ENCODE measurements at places on chromosomes 7 and 10.

DNA sequence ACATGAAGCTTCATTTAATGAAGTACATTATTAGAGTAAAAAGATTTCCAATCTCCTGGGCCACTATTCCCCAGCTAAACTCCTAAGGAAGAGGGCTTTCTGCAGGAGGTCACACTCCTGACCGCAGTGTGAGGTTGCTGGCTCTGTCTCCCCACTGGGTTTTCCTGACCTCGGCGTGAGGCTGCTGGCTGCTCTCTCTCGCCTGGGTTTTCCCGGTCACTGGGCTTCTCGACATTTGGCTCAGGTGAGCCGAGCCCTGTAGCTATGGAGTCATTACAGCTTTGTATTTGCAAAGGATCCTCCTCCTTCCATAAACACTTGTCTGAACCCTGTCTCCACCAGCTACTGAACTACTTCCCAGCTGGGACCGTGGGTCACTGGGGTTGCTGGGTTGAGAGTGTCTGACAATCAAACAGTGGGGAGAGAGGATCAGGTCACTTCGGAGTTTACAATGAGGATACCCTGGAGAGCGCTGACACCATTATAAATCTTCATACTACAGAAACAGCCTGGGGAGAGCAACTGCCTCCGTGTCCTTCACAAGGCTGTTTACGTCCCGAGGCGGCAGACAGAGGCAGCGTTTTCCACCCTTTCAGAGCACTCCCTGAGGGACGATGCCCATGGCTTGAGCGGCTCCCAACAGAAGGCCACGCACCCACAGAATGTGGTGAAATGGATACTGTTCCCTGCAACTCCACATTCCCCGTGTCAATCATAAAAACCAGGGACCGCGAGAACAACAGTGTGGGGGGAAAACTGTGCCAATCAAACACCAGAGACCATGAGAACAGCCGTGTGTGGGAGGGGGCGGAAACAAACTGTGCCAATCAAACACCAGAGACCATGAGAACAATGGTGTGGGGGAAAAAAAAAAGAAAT lies 226.2 kb downstream of the ZMYND11 start:
- no peak for DNase-seq

DNA sequence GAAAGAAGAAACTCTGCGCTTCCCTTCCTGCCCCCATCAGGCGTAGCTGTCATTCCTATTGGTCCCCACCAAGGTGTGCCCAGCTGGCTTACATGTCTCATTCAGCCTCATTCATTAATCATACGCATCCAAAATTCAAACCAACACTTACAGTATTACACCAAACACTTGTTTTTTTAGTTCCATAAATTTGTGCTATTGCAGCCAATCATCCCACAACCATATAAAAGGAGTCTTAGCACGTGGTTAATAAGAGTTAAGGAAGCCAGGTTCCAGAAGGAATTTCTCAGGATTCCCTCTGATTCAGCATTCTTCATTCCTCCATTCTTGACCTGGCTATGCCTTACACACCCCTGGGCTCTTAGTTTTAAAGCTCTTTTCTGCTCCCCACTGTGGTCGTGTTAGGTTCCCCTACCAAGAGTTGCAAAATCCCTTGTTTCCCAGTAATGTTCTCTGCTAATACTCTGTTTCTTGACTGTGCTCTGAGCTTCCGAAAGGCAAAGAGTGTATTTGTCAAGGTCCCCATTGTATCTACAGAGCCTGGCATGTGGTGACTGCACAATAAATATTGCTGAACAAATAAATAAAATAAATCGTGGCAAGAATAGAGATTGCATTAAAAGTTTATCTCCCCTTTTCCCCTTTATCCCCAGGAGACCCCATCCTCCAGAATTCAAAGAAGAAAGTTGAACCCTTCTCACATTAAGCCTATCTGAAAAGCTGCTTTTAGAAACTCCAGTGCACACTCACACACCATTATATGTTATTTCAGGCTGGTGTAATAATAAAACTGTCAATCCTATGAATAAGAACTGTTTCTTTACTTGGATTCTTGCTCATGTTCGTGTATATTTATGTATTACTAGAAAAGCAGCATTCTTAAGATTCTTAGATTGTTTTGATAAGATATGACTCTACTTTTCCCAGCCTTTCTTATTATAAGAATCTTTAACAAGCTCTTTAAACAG lies 514.4 kb downstream of the INHBA start:
- DNase-seq: no peak

DNA sequence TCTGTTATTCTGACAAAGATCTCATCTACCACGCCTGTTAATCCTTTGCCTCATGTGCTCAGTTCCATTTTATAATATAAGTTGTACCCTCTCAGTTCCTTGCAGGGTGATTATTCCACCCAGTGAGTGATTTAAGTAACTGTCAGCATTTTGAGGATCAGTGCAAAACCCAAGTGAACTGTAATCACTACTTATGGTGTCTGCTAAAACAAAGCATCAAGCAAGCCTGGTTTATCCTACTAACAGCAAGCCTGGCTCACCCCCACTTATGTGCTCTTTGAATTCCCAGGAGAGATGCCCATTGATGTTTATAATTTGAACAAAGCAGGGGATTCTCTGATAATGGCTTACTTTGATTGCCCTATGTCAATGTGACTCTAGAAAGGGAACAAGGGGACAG lies 186.8 kb upstream of the LRGUK start:
- no peak for DNase-seq

- no peak for DNase-seq
These were observed 38.8 kb downstream of the FAM53B start for GRCh38 chr10:124705381-124705740.

GRCh38 chr10:2244471-2244870 lies 507.1 kb upstream of the ADARB2 start:
- DNase-seq: no peak

DNA sequence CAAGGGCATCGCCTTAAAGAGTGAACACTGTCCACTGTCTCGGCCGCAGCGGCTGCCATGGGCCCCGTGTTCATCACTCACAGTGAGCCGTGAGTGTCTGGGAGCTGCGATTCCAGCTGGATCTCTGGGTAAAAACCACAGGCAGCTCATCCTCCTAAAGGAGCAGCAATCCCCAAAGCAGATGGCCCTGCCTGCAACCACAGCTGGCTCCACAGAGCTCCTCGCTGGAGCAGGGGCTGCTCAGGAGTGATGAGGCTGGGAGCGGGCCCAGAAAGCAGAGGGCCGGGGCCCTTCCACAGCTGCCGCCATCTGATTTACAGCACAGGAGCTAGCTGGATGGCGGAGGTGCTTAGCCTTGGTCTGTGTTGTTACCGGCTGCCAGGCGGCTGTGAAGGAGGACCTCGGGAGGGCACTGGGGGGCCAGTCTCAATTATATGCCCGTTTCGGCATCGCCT lies 6.6 kb upstream of the TMEM184A start:
- no peak for DNase-seq

GRCh38 chr7:47181746-47182361 lies 400.1 kb downstream of the TNS3 start:
- peak; percentile 29 for DNase-seq

DNA sequence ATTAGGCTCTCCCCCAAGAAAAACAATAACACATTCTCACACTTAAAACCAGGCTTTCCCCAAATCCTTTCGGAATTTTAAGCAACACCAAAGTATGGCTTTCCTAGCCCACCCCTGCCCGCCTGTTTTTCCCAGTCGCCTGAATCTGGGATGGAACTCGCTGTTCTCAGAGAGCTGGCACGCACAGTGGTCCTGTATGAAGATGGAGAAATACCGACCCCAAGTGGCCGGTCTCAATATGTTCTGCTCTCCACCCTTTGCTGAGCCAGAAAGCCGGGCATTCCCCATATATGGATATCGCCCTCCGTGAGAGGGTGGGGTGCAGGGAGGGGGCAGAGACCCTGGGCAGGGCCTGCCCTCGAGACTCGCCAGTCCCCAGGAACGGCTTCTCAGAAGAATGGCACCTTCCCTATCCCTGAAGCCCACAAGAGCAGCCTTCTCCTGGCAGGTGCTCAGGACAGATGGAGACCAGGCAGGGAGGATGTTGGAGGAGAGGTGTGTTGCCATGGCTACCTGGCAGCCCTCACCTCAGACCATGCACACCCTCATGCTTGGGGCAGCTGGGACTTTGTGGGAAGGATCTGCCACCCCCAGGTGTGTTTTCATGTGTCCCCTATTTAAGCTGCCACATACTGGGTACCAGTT lies 3.4 kb downstream of the TACR2 start:
- peak; percentile 98 for DNase-seq

DNA sequence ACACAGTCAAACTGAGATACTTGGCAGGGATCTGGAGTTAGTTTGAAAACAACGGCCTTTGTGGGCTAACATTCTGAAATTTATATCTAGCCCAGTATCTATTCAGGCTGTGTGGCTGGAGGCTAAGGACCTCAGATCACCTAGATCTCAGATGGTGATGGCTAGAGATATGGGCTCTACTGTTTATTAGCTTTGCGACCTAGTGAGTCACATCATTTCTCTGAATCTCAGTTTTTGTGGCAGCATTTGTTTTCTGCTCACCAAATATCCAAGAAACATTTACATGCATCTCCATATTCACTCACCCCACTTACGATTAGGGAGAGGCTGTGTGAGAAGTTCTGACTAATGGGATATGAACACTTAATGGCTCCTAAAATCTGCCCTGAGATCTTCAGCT lies 503.9 kb downstream of the KIF20B start:
- no peak for DNase-seq

DNA sequence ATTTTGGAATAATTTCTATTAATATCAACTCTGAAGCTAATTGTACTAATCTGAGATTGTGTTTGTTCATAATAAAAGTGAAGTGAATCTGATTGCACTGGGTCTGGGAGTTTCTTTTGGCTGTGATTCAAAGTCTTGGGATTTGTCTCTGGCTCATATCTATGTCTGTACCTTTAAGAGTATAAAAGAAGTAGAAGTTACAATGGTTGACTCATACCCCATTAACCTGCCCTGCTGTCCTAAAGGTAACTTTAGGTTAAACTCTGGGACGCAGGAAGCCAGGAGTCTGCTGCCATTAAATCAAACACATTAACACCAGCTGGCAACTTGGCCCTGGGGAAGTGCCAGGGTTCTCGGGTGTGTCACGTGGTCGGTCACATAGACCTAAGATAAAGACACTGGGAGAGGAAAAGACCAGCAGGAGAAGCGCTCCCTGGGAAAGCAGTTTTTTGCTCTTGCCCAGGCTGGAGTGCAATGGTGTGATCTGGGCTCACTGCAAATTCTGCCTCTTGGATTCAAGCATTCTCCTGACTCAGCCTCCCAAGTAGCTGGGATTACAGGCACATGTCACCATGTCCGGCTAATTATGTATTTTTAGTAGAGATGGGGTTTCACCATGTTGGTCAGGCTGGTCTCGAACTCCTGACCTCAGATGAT lies 17.8 kb downstream of the SCD start:
- DNase-seq: no peak

- DNase-seq: no peak
These were observed 5.7 kb downstream of the GATA3 start for GRCh38 chr10:8060010-8060703.

GRCh38 chr10:26755443-26755903 lies 58.0 kb downstream of the PDSS1 start:
- DNase-seq: no peak

- no peak for DNase-seq
These were observed 100.7 kb downstream of the NKX6-2 start for GRCh38 chr10:132685101-132685891.

DNA sequence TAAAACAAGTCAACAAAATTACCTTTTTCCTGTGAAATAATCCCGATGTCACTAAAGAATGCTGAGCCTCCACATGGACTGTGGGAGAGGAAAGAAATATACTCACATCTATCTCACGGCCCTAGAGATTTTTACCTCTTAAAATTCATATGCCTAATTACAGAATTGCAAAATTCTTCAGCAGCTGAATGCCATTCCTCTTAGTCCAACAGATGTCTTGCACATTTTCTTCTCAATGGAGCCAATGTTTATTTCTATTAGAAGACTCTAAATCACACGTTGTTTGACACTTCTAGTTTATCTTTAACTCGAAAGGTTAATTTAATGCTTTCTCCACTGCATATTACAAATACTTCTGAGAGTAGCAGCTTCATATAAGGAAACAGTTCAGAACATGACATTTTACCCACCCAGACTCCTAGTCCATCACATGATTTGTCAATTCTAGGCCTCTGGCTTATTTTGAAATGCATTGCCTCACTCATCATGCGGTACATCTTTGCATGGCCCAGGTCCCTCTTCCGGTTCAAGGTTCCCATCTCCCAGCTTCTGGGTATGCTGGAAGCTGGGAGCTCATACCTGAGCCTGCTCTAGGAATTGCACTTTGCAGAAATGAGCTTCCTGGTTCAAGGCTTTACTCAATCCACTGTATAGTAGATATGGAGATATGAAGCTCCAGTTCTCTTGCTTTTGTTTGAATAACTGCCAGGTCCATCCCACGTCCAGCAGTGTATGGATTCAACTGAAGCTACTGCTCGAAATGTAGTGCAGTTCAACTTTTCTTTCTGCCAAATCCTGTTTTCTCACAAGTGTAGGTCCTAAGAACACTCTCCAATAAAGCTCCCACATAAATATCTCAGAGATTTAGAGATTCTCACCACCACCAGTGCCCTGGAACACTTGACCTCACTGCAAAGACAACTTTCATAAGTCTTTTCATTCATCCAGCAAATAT lies 306.2 kb downstream of the GPR37 start:
- no peak for DNase-seq

DNA sequence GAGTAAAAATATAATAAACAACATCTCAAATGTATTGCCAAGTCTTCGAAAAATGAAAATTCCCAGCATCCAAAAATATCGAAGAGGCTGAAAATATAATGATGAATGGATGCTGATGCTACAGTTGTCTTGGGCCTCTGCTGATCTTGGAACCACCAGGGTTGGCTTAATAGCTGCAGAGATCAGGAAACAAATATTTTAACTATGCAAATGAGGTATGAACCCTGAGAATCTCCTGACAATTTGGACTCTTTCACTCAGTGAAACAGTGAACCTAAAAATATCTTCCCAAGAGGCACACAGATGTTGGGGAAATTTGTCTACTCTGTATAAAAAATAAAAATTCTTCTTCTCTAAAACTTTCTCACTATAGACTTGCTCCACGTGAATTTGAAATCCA lies 97.7 kb upstream of the EGFR start:
- no peak for DNase-seq

- no peak for DNase-seq
These were observed at the start of gene AIFM2 for GRCh38 chr10:70132098-70133029. AIFM2 (minus strand) TSS chr10:70132825; CDS start chr10:70124084, 8,741 bp downstream.

DNA sequence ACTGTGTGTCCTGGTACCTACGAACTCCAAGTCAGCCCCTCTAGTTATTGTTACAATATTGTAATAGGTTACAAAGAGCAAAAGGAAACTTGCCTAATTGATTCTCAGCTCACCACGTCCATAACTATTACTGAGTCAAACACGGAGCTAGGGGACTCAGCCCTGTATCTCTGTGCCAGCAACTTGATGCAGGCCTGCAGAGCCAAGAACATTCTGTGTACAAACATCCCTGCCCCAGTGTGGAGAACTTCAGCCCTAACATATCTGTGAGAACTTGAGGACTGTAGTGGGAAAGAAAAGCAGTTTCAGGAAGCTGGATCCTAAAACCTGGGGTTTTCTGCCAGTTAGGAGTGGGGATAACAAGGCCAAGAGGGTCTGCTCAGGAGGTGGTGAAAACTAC lies 114.9 kb upstream of the PRSS58 start:
- DNase-seq: no peak

All from cerebellar nuclear complex (tissue), 1 donor.